ENCODE measurements at places on chromosomes 11 and 22.
A peak's percentile ranks its signal among the peaks of the same experiment; 100 is the strongest.

- no peak for DNase-seq
Observed at GRCh38 chr11:75789521-75789920, 20.9 kb downstream of the DGAT2 start.

DNA sequence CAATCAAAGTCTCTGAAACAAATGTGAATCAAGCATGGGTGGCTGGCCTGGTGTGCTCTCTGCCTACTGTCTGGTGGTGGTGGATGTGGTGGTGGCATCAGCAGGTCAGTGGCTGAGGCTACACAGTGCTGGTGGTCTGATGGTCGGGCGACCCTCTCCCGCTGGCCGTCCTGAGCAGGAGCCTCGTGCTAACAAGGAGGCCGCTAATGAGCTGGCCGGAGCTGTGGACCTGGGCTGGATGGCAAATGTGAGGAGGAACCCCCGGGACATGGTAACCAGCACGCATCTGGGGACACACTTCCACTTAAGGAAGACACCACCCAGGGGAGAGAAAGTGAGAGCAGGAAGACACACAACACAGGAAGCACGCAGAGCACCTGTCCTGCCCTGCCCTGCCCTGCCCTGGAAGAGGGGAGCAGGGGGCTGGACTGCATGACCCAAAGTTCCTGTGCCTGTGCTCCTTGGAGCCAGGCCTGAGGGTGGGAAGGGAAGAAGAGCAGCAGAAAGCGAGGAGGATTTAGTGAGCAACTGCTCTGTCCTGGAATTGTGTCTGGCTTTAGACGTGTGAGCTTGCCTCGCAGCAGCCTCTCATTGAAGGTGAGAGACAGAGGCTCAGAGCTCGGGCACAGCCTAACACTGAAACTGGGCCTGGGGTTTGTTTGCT lies 23.7 kb downstream of the SLC37A2 start:
- DNase-seq, result peak; percentile 60

DNA sequence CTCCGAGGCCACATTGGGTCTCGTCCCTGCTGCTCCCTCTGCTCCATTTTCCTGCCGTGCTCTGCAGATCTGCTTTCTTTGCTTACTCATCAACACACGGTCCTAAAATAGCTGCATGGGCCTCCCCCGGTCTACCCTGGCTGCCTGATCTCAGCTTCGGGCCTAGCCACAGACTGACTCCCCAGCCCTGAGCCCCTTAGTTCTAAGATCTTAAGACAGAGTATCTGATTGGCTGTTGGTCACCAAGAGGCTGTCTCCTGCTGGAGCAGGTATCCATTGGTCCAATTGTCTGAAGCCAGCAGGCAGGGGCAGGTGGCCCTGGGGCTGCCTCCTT lies 53.7 kb upstream of the NECTIN1 start:
- no peak for DNase-seq

GRCh38 chr22:29758068-29758622 lies 8.7 kb downstream of the ZMAT5 start:
- DNase-seq, result no peak

GRCh38 chr11:67404515-67405195 lies 772 bp downstream of the TBC1D10C start:
- no peak for DNase-seq

DNA sequence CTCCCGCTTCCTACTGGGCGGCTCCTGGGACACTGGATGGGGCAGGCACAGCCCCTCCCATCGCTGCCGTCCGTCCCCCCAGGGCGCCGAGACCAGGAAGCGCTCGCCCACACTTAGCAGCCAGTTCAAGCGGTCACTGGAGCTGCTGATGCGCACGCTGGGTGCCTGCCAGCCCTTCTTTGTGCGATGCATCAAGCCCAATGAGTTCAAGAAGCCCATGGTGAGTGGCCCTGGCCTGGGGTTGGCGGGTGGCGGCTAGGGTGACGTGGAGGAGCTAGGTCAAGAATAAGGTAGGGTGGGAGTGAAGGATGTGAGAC lies 44.6 kb downstream of the MYO7A start:
- no peak for DNase-seq

DNA sequence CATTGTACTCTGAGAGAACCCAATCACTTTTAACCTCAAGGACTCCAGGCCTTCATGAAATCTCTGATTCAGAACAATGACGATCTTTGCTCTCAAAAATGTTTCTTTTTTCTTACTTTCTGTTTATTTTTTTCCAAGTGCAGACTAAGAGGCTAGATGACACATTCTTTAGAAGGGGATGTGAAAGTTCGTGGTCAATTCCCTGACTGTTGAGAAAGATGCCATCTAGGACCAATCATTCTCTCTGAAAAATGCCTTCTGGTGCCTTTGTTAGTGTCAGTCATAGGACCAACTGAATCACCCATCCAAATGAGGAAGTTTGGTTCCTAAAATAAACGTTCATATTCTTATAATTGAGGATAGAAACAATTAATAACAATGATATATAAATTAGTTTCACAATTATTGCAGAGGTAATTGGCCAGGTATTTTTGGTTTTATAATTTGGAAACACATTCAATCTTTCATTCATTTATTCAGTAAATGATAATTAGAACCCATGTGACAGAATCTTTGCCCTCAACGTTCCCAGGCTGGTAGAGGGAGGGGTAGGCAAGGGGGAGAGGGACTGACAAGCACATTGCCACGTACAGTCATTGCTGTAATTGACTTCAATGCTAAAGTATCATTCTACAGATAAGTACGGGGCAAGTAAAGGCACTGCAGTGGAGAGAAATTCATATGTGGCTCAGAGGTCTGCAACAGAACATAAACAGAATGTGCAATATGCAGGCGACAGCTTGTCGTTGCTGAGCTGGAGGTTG lies 333.4 kb upstream of the MPPED2 start:
- DNase-seq, result no peak

DNA sequence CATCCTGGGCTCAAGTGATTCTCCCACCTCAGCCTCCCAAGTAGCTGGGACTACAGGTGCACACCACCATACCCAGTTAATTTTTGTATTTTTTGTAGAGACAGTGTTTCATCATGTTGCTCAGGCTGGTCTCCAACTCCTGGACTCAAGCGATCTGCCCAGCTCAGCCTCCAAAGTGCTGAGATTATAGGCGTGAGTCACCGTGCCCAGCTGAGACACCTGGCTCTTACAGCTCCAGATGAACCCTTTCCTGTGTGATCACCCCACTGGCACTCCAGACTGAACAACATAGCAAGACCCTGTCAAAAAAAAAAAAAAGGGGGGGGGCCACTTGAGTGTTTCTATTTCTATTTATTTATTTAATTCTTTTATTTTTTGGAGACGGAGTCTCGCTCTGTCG lies 1.0 kb upstream of the ADSL start:
- no peak for DNase-seq

- DNase-seq, result peak; percentile 66
Observed at GRCh38 chr11:45816614-45817013, 11.7 kb downstream of the SLC35C1 start.
